ENCODE measurements at places on chromosomes 7 and 10.

GRCh38 chr7:153616711-153617325, 435.4 kb upstream of the DPP6 start:
- no peak for DNase-seq

DNA sequence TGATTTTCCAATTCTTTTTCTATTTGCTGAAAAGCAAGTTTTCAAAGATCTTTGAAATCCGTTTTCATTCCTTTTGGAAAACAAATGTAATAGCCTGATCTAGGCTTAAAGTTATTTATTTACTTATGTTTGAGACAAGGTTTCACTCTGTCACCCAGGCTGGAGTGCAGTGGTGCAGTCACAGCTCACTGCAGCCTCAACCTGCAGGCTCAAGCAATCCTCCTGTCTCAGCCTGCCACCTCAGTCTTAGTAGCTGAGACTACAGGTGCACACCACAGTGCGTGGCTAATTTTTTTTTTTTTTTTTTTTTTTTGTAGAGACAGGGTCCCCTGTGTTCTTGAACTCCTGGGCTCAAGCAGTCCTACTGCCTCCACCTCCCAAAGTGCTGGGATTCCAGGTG, 4.6 kb downstream of the ST7 start:
- DNase-seq, result no peak

DNA sequence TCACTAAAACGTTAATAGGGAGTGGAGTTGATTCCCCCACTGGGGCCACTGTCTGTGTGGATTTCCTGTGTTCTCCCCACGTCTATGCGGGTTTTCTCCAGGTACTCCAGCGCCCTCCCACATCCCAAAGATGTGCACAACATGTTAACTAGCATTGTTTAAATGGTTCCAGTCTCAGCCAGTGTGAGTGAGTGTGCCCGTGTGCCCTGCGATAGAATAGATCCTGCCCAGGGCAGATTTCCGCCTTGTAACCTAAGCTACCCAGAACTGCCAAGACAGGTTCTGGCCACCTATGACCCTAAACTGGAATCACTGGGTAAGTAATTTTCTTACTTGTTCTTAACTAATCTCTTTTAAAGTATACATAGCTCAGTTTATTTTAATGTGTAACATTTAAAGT, 58.5 kb downstream of the CCDC6 start:
- no peak for DNase-seq

GRCh38 chr10:120650705-120651399, 193.8 kb downstream of the PLPP4 start:
- DNase-seq, result no peak

DNA sequence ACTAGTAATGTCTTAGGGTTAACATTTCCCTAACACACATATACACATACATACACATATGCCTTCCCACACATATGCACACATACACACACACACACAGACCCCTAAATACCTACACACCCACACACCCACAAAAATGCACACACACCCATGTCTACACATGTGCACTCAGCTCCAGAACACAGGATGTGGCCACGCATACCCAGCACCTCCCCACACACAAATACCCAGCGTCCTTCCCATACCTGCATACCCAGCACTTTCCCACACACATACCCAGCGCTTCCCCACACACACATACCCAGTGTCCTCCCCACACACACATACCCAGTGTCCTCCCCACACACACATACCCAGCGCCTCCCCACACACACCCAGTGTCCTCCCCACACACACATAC, 534.9 kb downstream of the DNAJB6 start:
- DNase-seq, result no peak

DNA sequence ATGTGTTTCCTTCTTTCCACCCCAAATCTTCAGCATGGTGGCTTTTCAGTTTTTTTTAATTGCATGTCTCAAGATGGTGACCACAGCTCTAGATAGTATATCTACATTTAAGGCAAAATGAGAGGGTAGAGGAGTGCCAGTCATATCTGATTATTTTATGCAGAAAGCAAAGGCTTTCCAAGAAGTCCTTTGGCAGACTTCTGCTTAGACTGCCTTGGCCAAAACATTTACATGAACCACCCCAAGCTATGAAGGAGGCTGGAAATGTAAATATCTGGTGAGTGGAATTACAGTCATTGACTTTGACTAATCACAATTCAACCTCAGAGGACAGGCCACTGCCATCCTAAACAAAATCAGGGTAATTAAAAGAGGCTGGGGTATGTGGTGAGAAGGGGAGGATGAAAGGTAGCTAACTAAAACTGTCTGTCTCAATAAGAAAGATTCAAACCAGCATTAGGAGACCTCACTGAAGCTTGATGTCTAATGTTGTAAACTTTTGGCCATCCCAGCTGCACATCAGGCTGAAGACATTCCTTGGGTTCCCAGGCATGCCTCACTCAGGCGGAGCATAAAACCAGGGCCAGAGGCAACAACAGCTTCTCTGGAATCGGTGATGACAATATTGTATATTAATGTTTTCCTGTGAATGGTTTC, 53.4 kb downstream of the PPP1R3C start:
- no peak for DNase-seq

DNA sequence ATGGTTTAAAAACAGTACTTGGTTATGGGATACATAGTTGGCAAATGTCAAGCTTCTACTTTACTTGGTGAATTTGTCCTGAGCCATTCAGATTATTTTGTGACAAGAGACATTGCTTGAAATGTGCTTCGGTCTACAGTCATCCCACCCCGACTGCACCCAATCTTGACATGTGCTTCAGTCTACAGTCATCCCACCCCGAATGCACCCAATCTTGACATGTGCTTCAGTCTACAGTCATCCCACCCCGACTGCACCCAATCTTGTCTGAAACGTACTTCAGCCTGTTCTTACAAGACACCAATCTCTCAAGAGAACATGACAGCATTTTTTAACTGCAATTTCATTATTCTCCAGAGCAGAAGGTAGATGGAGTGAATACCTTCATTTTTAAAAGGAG, 47.8 kb downstream of the PRKCQ start:
- DNase-seq, result no peak

All from effector CD4-positive, alpha-beta T cell (primary cell).